Karpas-422 (cell line): ENCODE measurements at places on chromosomes 7 and 10.

- DNase-seq: no peak
Observed at GRCh38 chr7:41933427-41933826, 230.5 kb upstream of the INHBA start.

- DNase-seq: no peak
Observed at GRCh38 chr10:50919010-50919409, 33.6 kb upstream of the A1CF start.

GRCh38 chr10:125783957-125784356, 8.3 kb upstream of the MMP21 start:
- no peak for DNase-seq

DNA sequence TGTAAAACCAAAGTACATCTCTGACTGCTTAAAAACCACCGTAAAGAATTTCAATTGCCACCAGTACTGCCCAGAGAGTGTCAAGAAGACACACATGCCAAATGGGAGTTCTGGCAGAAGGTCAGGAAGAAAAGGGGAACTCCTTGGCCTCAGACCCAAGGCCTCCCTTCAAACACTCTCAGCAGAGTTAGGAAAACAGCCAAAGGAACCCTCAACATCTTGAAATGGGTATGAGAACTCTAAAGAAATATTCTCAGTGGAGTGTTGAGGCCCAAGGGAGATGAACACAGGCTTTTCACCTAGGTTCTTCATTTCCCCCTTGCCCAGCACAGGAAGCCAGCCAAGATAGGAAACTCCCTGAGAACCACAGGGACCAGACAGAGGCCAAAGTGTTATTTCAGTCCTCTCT, 96.1 kb upstream of the ASAH2 start:
- DNase-seq: no peak

DNA sequence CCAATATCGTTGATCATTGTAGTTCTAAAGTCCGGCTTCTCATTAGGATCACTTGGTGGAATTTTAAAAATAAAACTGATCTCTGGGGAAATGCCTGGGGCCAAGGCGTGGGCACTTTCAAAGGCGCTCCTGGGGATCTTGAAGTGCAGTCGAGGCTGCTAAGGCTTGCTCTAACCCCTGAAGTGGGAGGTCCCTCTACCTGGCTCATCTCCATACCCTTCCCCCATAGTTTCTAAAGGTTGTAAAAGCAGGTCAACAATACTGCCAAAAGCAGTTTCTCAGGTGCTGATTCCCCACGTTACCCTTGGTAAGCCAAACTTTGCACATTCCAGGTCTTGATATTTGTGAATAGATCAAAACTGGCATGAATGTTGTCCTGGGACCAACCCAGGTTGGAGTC, 79.0 kb upstream of the SP8 start:
- no peak for DNase-seq

- DNase-seq: no peak
Observed at GRCh38 chr10:93601146-93601773, at the start of gene RBP4. RBP4 (minus strand) TSS chr10:93601235; CDS start chr10:93601028, 207 bp downstream.

GRCh38 chr10:80455461-80456349, 1.6 kb downstream of the TSPAN14 start:
- no peak for DNase-seq

DNA sequence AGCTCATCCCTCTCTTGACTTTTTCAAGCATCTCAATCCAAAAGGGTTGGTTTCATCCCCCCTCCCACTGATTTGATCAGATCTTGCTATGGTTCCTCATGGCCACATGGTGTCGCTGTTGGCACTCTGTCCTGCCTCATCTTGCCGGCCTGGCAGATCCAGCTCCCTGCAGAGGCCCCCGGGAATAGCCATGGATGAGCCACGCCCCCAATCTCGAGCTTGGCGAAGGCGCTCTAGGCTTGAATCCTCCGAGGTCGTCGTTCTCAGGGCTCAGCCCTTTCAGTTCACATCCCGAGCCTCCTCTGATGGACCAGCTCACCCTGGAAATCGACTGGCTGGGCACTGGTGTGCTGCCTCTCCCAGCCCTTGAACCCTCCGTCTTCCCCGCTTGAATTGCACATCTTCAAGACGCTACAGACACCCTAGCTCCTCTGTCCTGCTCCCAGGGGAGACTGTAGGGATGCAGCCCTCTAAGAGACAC, 628.7 kb downstream of the TYW1 start:
- DNase-seq: peak; percentile 80

DNA sequence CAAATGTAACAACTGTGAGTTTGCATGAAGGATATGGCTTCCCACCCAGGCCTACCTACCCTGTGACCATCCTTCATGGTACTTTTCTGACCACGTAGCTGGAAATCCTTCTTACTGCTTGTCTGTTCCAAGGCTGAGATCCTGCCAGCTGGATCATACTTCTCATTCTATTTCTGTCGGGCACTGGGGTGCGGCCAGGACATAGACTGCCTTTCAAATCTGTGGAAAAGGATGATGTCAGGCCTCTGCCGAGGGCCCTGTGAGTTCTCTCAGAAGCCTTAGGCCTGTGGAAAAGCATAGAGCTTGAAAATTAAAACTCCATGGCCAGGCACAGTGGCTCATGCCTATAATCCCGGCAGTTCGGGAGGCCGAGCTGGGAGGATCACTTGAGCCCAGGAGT, 10.0 kb downstream of the VWC2 start:
- DNase-seq: no peak

DNA sequence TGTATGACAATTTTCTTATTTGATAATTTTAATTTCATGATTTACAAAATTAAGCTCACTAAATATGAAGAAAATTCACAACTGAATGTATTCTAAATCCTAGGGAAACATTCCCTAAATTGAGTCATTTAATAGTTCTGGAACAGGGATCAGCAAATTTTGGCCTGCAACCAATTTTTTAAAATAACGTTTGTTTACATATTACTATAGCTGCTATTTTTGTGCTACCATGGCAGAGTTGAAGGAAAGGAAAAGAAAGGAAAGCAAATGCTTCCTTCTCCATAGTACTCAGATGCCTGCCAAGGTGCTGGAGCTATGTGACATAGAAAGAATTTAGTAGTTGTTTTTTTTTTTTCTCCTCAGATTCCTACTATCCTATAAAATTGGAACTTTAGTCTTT, 1307.7 kb upstream of the LRRTM3 start:
- DNase-seq: no peak

DNA sequence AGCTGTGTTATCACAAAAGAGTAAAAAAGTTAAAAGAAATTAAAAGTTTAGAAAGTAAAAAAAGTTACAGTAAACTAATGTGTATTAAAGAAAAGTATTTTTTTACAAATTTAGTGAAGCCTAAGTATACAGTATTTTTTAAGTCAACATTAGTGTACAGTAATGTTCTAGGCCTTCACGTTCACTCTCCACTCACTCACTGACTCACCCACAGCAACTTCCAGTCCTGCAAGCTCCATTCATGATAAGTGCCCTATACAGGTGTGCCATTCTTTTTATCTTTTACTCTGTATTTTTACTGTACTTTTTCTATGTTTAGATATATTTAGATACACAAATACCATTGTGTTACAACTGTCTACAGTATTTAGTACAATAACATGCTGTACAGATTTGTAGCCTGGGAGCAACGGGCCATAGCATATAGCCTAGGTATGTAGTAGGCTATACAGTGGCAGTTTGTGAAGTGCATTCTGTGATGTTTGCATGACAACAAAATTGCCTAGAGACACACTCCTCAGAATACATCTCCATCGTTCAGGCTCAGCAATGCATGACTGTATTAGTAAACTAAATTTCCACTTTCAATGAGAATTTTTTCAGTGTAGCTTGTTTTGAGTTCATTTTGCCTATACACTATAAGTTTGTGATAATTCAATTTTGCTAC, 539.9 kb upstream of the C7orf33 start:
- DNase-seq: no peak

GRCh38 chr7:91852263-91852741, 28.2 kb downstream of the MTERF1 start:
- DNase-seq: peak; percentile 78

DNA sequence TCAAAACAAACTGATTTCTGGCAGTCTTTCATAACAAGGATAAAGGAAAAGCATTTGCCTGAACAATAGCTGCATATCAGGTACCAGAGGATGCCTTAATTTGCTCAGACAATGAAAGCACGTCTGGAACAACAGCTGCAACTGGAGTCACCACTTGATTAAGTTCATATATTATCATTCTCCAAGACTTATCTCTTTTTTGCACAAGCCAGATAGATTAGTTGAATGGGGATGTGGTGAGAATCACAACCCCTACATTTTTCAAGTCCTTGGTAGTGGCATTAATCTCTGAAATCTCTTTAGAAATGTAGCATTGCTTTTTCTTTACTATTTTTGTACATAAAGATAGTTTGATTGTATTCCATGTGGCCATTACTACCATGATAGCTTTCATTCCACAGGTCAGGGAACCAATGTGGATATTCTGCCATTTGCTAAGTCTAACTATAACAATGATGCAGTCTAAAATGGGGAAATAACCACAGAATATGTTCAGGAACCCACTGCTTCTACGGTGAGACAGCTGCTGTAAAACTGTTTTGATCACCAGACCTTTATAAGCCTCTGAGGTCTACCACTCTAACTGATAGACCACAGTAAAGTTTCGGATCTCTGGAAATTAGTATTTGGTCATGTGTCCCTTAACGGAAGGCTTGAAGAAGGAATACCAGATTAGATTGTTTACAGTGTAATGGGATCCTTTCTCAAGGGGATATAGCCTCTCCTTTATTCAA, 1176.2 kb downstream of the DNAJB9 start:
- DNase-seq: no peak

DNA sequence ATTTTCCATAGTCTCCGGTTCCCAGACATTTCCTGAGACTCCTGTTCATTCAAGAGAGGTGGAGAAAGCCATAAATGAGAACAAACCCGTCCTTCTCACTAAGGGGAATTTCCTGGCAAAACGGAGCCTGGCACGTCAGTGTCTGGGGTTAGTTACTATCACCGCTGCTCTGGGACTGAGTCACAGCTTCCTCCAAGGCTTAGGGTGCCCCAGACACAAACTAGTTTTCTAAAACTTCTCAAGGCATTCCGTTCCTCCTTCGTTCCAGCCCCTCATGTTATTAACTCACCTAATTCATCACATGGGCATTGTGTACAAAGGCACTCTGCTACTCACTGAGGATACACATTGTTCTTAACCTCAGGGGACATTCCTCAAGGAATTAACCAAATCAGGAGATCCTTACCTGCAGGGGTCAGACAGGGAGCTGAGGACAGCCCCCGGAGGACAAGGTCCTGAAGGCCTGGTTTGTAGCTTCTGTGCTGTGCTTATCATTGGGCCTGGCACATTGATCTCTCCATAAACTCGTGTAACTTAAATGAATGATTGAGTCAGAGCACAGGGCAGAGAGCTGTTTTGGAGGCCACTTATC, 103.0 kb upstream of the KLF6 start:
- DNase-seq: no peak

GRCh38 chr7:33578881-33579672, 326.3 kb upstream of the BMPER start:
- no peak for DNase-seq

- no peak for DNase-seq
Observed at GRCh38 chr7:137313201-137313600, 30.3 kb downstream of the PTN start.

- DNase-seq: no peak
Observed at GRCh38 chr7:27183682-27184336, 1.2 kb downstream of the HOXA11 start.
